ENCODE measurements at places on chromosomes 6 and 20. TPM values are rescaled to one million over a fixed set of nuclear protein-coding genes. Genes with fewer than 3 reads are reported as not detected.

Gene PNLDC1
- polyA plus RNA-seq = 0.56 TPM

Gene EYA2
- 26.4 TPM for polyA plus RNA-seq

Gene BPIFA1
- polyA plus RNA-seq = not detected

Gene ZSCAN23
- polyA plus RNA-seq = 0.75 TPM

All from adipose tissue (tissue), 3 donors.